T-cell (primary cell): ENCODE measurements at places on chromosomes 2 and 18. TPM values are rescaled to one million over a fixed set of nuclear protein-coding genes. Genes with fewer than 3 reads are reported as not detected.

The LCT gene
- 0.05 TPM for total RNA-seq

DNA sequence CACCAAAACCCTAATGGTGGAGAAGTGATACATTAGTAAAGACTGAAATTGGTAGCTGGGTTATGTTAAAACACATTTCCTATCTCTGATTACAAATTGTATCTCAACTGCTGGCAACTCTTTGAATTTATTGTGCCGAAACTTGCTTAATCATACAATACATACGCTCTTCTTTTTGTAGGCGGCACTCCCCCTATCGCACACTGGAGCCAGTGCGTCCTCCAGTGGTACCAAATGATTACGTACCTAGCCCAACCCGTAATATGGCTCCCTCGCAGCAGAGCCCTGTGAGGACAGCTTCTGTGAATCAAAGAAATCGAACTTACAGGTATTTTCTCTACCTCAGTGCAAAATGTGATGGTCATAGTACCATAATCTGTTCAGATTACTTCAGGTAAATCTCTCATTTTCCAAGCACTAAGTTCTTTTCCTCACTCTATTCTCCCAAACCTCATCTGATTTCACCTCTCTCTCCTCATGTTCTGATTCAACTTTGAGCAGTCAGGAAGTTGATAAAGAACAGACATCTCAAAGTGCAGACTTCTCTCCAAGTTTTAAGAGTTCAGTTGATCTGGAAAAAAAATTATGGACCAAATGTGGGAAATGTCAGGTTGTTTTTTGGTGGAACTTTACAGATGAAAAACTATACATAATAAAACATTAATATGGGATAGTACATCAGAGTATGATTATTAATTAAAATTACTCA is 66.5 kb downstream of the ABI2 start:
- DNase-seq: no peak

The ZRANB3 gene
- 8.6 TPM for total RNA-seq

DNA sequence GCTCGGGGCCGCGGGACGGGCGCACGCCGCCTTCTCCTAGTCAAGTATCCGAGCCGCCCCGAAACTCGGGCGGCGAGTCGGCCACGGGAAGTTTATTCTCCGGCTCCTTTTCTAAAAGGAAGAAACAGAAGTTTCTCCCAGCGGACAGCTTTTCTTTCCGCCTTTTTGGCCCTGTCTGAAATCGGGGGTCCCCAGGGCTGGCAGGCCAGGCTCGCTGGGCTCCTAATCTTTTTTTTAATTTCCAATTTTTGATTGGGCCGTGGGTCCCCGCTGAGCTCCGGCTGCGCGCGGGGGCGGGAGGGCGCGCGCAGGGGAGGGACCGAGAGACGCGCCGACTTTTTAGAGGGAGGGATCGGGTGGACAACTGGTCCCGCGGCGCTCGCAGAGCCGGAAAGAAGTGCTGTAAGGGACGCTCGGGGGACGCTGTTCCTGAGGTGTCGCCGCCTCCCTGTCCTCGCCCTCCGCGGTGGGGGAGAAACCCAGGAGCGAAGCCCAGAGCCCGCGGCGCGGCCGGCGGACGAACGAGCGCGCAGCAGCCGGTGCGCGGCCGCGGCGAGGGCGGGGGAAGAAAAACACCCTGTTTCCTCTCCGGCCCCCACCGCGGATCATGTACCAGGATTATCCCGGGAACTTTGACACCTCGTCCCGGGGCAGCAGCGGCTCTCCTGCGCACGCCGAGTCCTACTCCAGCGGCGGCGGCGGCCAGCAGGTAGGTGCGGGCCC is 617 bp downstream of the FOSL2 start:
- peak; percentile 59 for DNase-seq

The RBM43 gene
- total RNA-seq: 16.9 TPM

- DNase-seq: no peak
These were observed 722.8 kb downstream of the ADCYAP1 start for GRCh38 chr18:1627494-1627893.

The TFCP2L1 gene
- 0.54 TPM for total RNA-seq

DNA sequence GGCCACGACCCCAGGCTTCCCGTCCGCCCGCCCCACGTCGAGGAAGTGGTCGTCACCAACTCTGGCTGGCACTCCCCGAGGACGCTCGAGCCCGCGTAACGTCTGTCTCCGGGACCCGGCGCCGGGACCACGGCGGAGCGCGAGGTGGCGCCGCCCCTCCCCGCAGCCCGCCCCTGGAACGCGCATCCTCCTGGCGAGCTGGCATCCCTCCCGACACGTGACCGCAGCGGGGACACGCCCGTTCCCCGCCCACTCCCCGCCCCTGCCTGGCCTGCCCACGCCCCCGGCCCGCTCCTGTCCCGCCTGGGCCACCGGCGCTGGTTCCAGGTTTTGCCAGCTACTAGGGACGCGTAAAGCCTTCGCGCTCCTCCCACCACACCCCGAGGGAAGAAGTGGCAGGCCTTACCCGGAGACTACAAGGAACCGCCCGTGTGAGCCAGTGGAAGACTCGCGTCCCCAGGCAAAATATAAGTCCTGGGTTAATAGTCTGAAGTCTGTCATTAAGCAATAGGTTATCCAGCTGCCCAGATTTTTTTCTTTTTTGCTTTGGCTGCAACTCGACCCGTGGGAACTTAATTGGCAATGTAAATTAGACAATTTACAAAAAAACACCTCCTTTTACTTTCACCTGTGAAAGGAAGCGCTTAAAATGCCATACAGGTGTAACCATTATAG is at the start of gene OSBPL1A:
Gene OSBPL1A (minus strand): TSS at position 131 of the 675 bp plus-strand sequence. CDS start 20,291 bp downstream, outside the sequence.
- DNase-seq: peak; percentile 65

- DNase-seq: no peak
These were observed 694 bp upstream of the HPCAL1 start for GRCh38 chr2:10301941-10302478.

The GAL3ST2 gene
- not detected for total RNA-seq

DNA sequence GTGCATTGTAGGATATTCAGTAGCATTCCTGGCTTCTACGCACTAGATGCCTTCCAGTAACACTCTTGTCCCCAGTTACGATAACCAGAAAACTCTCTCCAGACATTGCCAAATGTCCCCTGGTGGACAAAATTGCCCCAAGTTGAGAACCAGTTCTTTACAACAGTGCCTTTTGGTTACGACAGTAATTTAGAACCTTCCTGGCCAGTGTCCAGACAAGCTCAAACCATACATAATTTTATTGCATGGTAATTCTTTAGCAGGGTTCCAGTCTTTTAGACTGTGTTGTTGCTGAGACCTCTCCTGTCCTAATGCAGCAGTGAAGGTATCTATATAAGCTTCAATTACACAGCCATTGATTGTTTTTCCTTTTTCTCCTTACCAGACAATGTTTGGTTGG is 20.2 kb downstream of the RNMT start:
- no peak for DNase-seq

GRCh38 chr18:50466634-50467033 is 91.8 kb downstream of the SKA1 start:
- no peak for DNase-seq

DNA sequence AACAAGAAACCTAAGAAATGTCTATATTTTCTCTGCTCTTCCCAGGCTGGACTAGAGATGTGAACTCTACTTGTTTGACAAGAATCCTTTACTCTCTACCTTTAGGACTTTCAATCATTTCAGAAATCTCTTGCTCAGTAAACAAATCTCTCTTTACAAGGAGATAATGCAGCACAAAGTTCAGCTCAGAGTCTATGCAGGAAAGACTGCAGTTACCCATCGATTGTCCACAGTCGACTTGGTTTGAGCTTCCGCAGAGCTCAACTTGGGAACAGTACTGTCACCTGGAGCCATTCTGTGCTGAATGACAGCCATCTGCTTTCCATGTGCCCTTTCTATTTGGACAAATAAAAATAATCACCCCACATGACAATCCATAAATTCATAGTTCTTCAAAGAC is 259.7 kb upstream of the STON1 start:
- DNase-seq: no peak

The FAM161A gene
- total RNA-seq: 2.5 TPM

DNA sequence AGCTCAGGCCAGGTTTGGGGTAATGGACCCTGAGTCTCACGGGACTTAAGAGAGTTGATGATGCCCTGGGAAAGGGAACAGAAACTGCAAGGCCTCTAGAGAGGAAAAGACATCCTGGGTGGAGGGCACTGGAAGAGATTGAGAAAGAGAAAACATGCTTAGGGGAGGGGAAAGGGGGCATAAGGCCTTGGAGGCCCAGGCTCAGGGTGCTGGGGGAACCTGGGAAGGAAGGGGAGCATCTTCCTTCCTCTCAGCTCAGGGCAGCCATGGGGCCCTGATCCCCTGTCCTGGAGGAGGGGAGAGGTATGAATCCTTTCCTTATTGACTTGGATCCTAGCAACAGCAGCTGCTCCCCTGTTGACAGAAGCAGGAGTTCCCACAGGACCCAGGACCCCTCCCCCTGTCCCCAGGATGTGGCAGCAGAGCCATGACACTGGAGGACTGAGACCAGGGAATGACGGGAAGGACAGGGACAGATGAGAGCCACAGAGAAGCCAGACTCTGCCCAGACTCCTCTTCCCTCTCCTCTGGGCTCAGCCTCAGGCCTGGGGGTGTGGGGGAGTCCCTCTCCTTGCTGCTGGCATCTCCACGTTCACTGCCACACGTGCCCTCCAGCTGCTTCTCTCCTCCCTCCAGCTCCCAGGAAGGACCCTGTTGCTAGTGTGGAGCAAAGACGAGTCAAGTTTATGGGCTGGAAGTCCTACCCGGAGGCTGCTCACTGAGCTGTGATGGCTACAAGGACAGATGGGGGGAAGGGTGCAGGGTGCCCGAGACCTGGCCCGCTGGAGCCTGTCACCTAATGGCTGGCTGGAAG is 815 bp downstream of the GPBAR1 start:
- DNase-seq: no peak

GRCh38 chr2:130259594-130259993 is 61.4 kb upstream of the TUBA3E start:
- no peak for DNase-seq

The COPS8 gene
- total RNA-seq: 49.4 TPM

The CD8B2 gene
- 2.2 TPM for total RNA-seq

DNA sequence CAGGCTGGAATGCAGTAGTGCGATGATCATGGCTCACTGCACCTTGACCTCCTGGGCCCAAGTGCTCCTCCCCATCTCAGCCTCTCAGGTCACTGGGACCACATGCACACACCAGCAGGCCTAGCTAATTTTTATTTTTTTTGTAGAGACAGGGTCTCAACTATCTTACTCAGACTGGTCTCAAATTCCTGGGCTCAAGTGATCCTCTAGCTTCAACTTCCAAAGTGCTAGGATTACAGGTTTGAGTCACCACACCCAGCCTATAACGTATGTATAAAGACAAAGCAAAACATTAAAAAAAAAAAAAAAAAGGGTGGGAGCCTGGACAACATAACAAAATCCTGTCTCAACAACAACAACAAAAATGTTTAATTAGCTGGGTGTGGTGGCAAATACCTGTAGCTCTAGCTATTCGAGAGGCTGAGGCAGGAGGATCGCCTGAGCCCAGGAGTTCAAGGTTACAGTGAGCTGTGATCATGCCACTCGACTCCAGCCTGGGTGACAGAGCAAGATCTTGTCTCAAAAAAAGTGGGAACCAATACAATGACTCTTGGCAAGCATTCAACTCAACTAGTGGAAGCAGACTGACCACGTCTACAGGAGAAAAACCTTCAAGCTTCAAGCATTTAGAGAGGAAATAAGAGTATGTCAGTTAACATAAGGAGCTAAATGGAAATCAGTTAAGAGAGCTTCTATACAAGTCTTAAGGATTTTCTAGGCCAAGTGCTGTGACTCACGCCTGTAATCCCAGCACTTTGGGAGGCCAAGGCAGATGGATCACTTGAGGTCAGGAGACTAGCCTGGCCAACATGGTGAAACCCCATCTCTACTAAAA is 2.6 kb downstream of the GTF3C2 start:
- DNase-seq: no peak

GRCh38 chr18:32480581-32480980 is 9.9 kb upstream of the GAREM1 start:
- DNase-seq: no peak

- no peak for DNase-seq
These were observed 511.2 kb downstream of the DCDC2C start for GRCh38 chr2:4214444-4215205.

DNA sequence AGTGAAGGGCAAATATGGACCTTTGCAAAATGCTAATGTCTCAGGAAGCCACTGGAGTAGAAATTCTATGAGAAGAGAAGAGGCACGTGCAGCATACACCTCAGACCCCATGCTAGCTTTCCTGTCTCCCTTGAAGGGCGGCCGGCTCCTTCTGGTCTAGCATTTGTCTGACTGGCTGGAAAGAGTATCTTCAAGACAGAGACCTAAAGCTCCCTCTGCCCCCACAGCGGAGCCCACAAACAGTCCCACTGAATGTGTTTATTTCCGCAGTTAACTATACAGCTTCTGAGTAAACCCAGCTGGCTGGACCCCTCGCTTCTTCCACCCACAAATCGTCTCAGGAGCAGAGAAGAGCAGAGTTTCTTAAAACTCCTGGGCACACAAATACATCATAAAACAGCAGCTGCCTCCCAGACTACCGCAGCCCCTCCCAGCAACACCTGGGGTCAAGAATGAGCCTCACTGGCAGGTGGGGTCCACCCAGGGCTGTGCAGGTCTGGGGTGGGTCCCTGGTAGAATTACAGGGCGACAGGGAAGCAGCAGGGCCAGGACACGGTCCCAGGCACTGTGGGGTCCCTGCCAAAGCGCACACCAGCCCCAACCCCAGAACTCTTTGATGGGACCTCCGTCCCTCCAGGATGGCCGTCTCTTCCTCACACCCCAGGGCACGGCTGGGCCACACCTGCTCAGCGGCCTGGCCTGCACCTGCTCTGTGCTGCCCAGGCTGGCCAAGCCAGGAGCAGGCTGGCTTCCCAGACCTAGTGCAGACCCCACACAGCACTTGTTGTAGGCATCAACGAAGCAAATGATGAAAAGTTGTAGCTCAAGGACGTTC is 103.8 kb downstream of the PXDN start:
- no peak for DNase-seq

The GPR45 gene
- total RNA-seq: not detected

GRCh38 chr2:112627060-112628040 is 18.4 kb upstream of the SLC20A1 start:
- no peak for DNase-seq

DNA sequence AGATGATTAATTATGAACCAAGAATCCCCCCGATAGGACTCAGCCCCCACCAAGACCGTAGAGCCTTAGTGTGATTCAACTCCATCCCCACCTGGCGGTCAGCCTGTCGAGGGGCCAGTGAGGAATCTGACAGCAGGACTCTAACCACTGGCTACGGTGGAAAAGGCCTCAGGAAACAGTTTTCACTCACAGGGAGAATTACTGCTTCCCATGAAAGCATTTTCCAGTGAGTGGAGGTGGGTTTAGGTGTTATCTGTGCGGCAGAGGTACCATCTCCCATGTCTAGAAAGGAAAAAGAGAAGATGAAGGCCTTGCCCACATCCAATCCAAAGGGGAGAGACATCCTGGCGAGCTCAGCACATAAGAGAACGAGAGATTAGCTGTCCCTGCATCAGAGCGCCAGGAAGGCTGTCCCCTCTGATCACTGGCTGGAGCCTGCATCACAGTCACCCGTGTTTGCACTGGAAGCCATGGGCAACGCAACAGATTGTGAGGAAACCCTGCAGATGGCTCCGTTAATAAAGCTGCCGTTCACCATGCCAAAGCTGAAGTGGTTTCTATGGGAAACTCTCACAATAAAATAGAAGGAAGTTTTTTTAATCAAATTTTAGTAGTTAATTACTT is 22.3 kb downstream of the COX7A2L start:
- no peak for DNase-seq

GRCh38 chr2:224009605-224010315 is 29.3 kb downstream of the SERPINE2 start:
- DNase-seq: no peak

The RNU2-63P gene
- total RNA-seq: not detected
